Pancreas (tissue), 10 donors: ENCODE measurements at places on chromosomes 2 and 18. TPM values are rescaled to one million over a fixed set of nuclear protein-coding genes. Genes with fewer than 3 reads are reported as not detected.

Gene IL1R1
- polyA plus RNA-seq: 22.1 TPM

DNA sequence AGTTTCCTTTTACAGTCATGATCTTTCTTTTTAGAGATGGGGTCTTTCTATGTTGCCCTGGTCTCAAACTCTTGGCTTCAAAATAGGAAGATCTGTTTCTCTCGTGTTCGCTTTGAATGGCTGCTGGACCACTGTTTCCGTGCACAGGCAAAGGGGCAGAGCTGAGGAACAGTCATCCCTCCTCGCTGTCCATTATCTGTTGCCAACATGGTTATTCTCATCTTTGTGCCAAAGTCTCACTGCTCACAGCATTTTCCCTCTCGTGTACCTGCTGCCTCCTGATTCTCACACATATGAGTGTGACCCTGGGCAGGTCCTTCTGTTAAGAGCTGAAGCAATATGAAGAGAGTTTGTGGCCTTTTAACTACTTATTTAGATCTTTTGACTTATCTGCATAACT, 28.0 kb upstream of the CCNYL1 start:
- H3K36me3 ChIP-seq: no peaks in the 10 kb centered on the region
- no peaks in the 10 kb centered on the region for H3K27me3 ChIP-seq
- no peak overlapping the region for H3K4me3 ChIP-seq

Gene CHRNG
- polyA plus RNA-seq: not detected

- H3K27me3 ChIP-seq: no peaks in the 10 kb centered on the region
- no peak overlapping the region for H3K4me3 ChIP-seq
- no peaks in the 10 kb centered on the region for H3K36me3 ChIP-seq
- DNase-seq: no peak
Observed at GRCh38 chr2:218727502-218728165, 17.0 kb downstream of the TTLL4 start.

- no peak for DNase-seq
- H3K27ac ChIP-seq: no peak overlapping the region
- no peaks in the 10 kb centered on the region for H3K36me3 ChIP-seq
- H3K4me1 ChIP-seq: peaks cover 11% of the 10 kb centered on the region
- no peaks in the 10 kb centered on the region for H3K27me3 ChIP-seq
Observed at GRCh38 chr2:66240286-66240685, 194.6 kb upstream of the MEIS1 start.

Gene DNAH7
- polyA plus RNA-seq: 2.8 TPM

DNA sequence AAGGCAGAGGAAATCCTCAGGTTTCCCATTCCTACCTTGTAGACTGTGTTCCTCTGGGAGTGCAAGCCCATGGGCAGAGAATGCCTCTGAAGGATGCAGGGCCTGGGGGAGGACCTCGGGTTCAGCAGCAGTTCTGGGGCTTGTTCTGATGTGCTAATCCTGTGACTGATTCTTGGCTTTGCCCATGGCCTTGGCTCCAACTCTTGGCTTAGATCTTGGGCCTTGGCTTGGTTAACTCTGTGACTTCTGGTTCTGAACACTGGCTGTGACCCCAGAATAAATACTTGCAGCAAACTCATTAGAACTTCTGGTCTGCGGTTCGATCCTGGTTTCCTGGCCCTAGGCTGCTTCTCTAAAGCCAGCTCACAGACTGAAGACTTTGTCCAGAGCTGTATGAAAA, 366.9 kb upstream of the ZEB2 start:
- no peak overlapping the region for H3K4me3 ChIP-seq
- no peak for DNase-seq
- H3K27ac ChIP-seq: no peak overlapping the region
- H3K36me3 ChIP-seq: no peaks in the 10 kb centered on the region
- no peaks in the 10 kb centered on the region for H3K27me3 ChIP-seq

- no peaks in the 10 kb centered on the region for H3K4me1 ChIP-seq
- H3K27ac ChIP-seq: no peak overlapping the region
- H3K27me3 ChIP-seq: no peaks in the 10 kb centered on the region
- no peak overlapping the region for H3K4me3 ChIP-seq
Observed at GRCh38 chr2:4873364-4873763, 818.8 kb upstream of the SOX11 start.

Gene OTOS
- polyA plus RNA-seq: not detected

DNA sequence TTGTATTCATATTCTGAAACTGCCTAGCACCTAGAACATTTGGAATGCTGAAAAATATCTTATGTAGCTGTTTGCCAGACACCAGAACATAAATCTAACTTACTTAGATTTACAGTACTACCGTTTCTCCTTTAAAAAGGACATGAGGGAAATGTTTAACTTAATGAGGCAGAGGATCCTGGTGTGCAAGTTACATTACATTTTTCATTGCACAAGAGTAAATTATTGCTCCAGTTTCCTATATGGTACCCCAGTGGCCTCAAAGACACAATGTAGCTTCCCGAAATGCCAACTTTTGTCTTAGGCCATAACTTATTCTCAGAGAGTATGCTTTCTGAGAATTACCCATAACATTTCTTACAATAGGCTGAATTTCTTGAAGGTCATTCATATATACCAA, 105.5 kb upstream of the DTNA start:
- no peaks in the 10 kb centered on the region for H3K27me3 ChIP-seq
- H3K4me3 ChIP-seq: no peak overlapping the region
- no peak overlapping the region for H3K27ac ChIP-seq

- no peak for DNase-seq
- no peaks in the 10 kb centered on the region for H3K4me1 ChIP-seq
- H3K27ac ChIP-seq: no peak overlapping the region
Observed at GRCh38 chr2:39629646-39630045, 36.1 kb upstream of the TMEM178A start.

GRCh38 chr18:62939926-62940325, 224.6 kb downstream of the PHLPP1 start:
- no peak for DNase-seq
- no peaks in the 10 kb centered on the region for H3K4me1 ChIP-seq
- no peak overlapping the region for H3K27ac ChIP-seq

- no peaks in the 10 kb centered on the region for H3K27me3 ChIP-seq
- no peak for DNase-seq
- no peaks in the 10 kb centered on the region for H3K4me1 ChIP-seq
- no peaks in the 10 kb centered on the region for H3K36me3 ChIP-seq
Observed at GRCh38 chr2:165582863-165583506, 113.5 kb downstream of the CSRNP3 start.

DNA sequence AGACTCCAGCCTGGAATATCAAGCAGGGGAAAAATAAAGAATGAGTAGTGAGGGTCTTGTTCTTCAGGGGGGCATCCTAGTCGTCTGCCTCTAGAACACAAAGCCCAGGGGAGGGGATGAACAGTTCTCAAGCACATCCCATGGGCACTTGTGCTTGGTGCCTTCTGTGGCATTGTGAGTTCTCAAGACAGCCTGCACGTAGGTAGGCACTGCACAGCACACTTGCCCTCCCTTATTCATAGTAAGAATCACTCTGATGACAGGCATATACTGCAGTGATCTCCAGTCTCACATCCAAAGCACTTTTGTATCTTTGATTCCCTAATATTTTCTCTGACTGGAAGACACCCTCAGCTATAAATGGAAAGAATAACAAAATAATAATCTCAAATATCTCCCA, 104.7 kb upstream of the CNGA3 start:
- H3K27me3 ChIP-seq: no peaks in the 10 kb centered on the region
- no peaks in the 10 kb centered on the region for H3K36me3 ChIP-seq
- no peak for DNase-seq
- H3K4me1 ChIP-seq: no peaks in the 10 kb centered on the region

DNA sequence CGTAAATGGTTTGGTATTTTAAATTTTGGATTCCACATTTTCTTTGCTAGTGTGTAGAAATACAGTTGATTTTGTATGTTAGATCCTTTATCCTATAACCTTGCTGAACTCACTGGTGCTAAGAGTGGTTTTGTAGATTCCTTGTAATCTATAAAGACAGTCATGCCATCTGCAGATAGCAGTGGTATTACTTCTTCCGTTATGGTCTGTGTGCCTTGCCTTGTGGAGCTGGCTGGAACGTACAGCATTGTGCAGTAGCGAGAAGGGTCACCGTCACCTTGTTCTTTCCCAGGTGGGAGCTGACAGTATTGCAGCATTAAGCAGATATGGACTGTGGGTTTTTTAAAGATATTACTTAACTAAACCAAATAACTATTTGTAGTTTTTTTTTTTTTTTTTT, 33.7 kb downstream of the ATP9B start:
- H3K27ac ChIP-seq: no peak overlapping the region
- H3K27me3 ChIP-seq: no peaks in the 10 kb centered on the region
- no peak for DNase-seq
- no peak overlapping the region for H3K4me3 ChIP-seq

- no peaks in the 10 kb centered on the region for H3K27me3 ChIP-seq
- no peak overlapping the region for H3K4me3 ChIP-seq
- no peaks in the 10 kb centered on the region for H3K4me1 ChIP-seq
- no peak overlapping the region for H3K27ac ChIP-seq
- H3K36me3 ChIP-seq: no peaks in the 10 kb centered on the region
Observed at GRCh38 chr2:107202962-107203591, 317.1 kb upstream of the ST6GAL2 start.

DNA sequence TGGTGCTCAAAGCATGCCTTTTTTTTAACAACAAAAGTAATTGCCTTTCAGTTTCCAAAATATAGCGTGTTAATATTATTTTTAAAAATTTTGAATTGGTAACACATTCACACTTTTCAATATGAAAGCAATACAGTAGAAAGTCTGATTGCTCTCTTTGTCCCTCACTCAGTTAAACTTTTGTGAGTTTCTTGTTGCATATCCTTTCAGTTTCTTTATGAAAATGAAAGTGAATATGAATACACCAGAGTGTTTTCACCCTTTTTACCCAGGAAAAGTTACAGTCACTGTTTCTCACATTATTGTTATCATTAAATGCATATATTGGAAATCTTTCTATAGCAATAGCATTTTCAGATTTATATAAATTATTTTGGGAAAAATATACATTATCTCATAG, 377.4 kb upstream of the CRIM1 start:
- H3K4me3 ChIP-seq: no peak overlapping the region
- H3K27me3 ChIP-seq: no peaks in the 10 kb centered on the region
- no peak for DNase-seq

DNA sequence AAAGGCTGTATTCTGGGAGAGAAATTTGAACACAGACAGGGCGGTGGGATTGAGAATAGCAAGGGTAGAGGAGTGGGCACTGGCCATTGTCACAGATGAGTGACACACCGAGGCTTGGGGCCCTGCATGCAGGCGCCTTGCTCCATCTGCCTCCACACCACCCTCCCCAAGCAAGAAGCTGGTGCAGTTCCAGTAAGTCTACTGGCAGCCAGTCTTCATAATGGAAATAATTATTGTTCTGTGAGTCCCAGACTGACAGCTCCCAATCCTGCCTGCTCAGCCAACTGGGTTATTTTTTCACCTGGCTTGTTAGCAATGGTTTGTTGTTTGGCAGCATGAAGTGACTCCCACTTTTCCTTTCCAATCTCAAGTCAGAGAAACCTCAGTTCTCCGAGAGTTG, 13.0 kb downstream of the TTC32 start:
- no peak overlapping the region for H3K27ac ChIP-seq
- H3K4me1 ChIP-seq: no peaks in the 10 kb centered on the region
- DNase-seq: no peak

GRCh38 chr2:231941673-231942072, 15.5 kb upstream of the NPPC start:
- no peak overlapping the region for H3K27ac ChIP-seq
- H3K36me3 ChIP-seq: no peaks in the 10 kb centered on the region
- H3K27me3 ChIP-seq: no peaks in the 10 kb centered on the region
- no peaks in the 10 kb centered on the region for H3K4me1 ChIP-seq
- DNase-seq: no peak

DNA sequence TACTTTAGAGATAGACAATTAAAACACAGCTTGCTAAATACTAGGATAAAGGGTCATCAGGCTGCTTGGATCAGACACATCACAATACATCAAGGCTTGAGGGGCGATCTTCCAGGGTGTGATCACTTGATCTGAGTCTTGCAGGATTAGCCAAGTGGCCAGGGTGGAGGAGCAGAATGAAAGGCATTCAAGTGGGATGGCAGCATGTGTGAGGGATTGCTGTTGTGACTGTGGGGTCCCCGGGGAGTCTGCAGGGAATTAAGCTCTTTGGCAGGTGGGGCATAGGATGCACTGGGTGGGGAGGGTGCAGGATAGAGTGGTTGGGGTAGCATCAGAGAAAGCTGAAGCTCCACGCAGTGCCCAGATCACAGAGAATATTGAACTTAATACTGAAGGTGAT, 58.0 kb upstream of the TMEM163 start:
- H3K27me3 ChIP-seq: no peaks in the 10 kb centered on the region
- H3K4me3 ChIP-seq: no peak overlapping the region
- H3K27ac ChIP-seq: no peak overlapping the region
- DNase-seq: no peak
- H3K4me1 ChIP-seq: no peaks in the 10 kb centered on the region

Gene CYB5A
- polyA plus RNA-seq: 178 TPM

DNA sequence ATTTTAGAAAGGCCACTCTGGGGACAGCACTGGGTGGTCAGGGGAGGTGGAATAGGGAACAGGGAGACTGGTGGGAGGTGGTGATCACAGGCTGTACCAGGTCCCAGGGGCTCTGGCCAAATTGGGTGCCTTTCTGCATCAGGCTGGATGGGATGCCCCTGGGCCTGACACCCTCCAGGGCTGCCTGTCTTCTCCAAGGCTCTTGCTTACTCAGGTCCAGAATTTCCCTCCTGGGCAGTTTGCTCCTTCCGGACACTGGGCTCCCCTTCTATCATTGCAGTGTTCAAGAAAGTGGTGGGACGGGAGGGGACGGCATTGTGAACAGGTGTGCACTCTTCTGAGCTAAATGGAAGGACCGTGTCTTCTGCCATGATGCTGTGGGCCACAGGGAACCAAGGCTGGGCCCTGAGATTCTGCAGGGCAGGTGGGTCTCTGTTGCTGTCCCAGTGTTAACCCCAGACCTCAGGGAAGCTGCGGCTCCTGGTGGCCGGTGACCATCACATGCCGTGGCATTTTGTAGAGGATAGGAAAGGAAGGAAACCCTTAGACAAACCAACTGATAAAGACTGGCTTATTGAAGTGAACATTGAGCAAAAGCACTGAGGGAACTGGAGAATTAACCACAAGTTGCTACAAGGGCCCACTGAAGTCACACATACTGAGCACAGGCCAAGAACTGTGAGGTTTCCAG, 93.7 kb upstream of the HS6ST1 start:
- DNase-seq: no peak
- H3K4me3 ChIP-seq: no peak overlapping the region
- no peaks in the 10 kb centered on the region for H3K27me3 ChIP-seq
- H3K27ac ChIP-seq: no peak overlapping the region
- H3K36me3 ChIP-seq: no peaks in the 10 kb centered on the region
- H3K4me1 ChIP-seq: peaks cover 11% of the 10 kb centered on the region

Gene COL4A3
- 3.2 TPM for polyA plus RNA-seq

GRCh38 chr2:55425431-55425831, 5.8 kb upstream of the CCDC88A start:
- H3K36me3 ChIP-seq: no peaks in the 10 kb centered on the region
- no peaks in the 10 kb centered on the region for H3K4me1 ChIP-seq
- no peak overlapping the region for H3K27ac ChIP-seq
- no peak for DNase-seq

GRCh38 chr2:133194362-133194655, 374.0 kb downstream of the NCKAP5 start:
- no peak overlapping the region for H3K4me3 ChIP-seq
- H3K27ac ChIP-seq: no peak overlapping the region
- no peaks in the 10 kb centered on the region for H3K4me1 ChIP-seq
- no peaks in the 10 kb centered on the region for H3K36me3 ChIP-seq

Gene LONRF2
- 4.6 TPM for polyA plus RNA-seq

GRCh38 chr18:74249181-74249968, 42.4 kb downstream of the CYB5A start:
- no peaks in the 10 kb centered on the region for H3K27me3 ChIP-seq
- no peaks in the 10 kb centered on the region for H3K36me3 ChIP-seq
- no peak for DNase-seq
- peaks cover 9% of the 10 kb centered on the region for H3K4me1 ChIP-seq
- H3K27ac ChIP-seq: no peak overlapping the region
- H3K4me3 ChIP-seq: no peak overlapping the region

Gene POMC
- 8.2 TPM for polyA plus RNA-seq
